ENCODE measurements at places on chromosomes 7 and 10.
A peak's percentile ranks its signal among the peaks of the same experiment; 100 is the strongest.

GRCh38 chr7:157540606-157541294 lies 203.9 kb downstream of the DNAJB6 start:
- no peak for DNase-seq

DNA sequence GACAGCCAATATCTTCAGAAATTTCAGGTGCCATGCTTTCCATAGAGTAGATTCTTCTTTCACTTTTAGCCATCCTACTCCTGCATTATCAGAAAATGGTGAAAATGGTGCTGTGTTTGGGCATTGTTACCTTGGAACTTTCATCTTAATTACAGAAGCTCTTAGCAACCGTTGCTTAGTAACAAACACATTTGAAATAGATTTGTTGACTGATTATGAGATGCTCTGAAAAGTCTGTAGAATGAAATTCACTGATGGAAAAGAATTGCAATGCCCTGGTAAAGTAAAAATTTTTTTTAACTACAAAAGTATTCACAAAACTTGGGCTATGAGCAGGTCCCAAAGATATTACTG lies 249.3 kb upstream of the NEBL start:
- DNase-seq, result no peak

DNA sequence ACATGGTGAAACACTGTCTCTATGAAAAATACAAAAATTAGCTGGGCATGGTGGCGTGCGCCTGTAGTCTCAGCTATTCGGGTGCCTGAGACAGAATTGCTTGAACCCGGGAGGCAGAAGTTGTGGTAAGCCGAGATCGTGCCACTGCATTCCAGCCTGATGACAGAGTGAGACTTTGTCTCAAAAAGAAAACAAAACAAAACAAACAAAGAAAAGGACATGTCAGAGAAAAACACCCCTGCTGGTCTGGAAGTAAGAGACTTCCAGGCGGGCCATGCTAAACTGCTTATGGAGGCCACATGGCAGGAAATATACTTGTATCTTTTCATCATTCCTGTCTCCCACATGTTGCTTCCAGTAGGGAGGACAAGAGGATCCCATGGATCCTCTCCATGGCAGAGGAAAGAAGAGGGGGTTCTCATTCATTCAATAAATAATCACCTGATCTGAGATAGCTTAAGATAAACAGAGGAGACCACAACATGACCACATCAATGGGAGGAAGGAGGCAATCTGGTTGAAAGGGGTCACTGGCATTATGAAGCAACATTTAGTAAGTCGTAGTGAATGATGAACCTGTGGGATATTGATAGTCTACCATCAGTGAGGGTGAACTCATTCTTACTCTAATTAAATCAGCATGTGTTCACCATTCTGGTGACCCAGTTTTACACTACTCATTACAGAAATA lies 60.5 kb upstream of the ZNF138 start:
- no peak for DNase-seq

DNA sequence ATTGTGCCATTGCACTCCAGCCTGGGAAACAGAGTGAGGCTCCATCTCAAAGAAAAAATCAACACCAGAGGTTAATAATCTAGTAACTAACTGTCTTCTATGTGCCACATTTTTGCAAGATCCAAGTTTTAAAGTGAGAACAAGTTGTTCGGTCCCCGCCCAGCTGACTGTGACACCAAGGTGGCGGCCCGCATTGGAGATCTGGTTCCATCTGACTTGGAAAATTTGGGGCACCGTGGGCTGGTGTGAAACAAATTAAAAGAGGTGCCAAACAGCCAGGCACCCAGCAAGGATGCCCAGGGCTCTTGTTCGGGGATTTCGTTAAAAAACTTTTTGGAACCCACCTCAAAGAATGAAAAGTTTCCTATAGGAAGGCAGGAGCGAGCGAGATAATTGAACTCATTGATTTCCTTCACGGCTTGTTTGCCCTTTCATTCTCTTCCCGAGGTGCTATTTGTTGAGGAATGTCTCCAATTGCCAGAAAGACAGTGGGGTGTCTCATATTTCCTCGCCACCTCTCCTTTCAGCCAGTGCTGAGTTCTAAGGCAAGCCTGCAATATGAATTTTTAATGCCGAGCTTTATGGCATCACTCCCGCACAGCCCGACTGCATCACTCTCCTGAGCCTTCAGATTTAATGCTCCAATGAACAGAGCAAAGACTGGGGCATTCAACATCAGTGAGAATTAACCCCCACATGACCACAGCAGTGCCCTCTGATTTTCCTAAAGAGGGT lies 156.9 kb upstream of the SH2B2 start:
- DNase-seq, result peak; percentile 21

DNA sequence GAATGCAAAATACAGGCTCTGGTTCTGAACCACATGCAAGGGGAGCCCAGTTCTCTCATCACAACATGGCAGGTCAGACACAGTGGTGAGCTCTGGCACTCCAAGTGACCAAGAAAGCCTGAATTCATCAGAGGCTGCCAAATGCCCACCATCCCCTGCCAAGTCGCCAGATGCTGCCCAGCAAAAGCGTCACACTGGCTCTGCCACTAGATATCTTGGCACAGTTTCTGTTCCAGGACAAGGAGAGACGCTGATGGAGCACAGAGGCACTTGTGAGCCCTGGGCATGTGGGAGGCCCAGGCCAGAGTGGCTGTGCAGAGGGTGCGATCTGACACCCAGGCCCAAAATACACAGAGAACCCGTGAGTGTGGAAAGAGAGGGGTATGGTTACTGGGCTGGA lies 57.8 kb downstream of the GAD2 start:
- no peak for DNase-seq

- no peak for DNase-seq
Observed at GRCh38 chr7:76023002-76023401, 24.8 kb downstream of the STYXL1 start.

- DNase-seq, result no peak
Observed at GRCh38 chr7:84812021-84812420, 374.8 kb downstream of the SEMA3D start.

- no peak for DNase-seq
Observed at GRCh38 chr10:8975535-8975934, 921.0 kb downstream of the GATA3 start.

DNA sequence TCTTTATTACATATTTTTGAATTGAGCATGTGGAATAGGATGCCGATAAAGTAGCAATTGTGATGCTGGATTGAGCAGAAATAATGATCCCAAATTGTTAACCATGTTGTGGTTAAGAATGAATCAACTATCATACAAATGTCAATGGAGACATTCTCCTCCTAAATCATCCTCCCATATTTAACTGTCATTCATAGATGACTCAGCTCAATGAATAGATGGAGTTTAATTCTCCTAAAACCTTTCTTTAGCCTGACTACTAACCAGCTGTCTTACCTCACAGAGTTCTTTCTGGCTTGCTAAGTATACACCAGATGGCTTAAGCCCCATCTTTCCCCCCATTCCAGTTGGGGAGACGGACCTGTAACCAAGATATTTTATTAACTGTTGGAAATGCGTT lies 23.4 kb upstream of the NPS start:
- DNase-seq, result no peak

- DNase-seq, result no peak
Observed at GRCh38 chr7:96708872-96709271, 774 bp downstream of the SEM1 start.

- no peak for DNase-seq
Observed at GRCh38 chr7:14850039-14850438, 52.5 kb downstream of the DGKB start.

DNA sequence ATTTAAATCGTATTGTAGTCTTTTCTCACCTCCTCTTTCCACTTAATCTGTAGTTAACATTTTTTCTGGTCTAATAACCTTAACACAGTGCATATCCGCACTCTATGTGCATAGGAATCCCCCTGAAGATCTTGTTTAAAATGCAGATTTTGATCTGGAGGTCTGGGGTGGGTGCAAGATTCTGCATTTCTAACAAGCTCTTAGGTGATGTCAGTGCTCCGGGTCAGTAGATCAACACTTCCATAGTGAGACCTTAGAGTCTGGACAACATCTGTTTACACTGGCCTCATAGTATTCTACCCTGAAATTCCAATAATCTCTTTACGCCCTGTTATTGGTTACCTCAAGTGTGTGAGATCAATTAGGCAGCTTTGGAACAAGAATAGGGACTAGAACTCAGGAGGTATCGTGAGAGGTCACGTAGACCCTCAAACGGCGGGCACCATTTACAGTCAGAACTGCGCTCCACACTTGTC lies 434 bp upstream of the PLEKHA8 start:
- DNase-seq, result no peak

DNA sequence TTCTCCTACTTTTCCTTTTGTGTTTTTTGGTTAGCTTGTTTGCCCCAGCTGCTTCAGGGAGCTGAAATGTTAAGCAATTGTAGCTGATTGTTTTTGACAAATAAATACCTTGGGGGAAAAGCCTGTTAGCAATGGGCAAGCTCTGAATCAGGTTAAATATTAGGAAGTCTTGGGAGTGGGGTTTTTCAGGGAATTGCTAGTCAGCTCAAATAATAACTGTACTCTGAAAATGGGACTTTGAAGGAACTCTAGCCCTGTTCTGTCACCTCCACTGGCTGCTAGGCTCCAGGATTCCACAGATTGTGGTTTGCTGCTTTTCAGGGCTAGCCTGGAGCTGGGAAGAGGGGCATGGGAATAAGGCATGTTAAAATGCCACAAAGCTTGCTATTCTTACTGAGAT lies 39.5 kb downstream of the ADK start:
- DNase-seq, result peak; percentile 51

- DNase-seq, result no peak
Observed at GRCh38 chr10:47311193-47311931, 10.9 kb upstream of the GDF2 start.

GRCh38 chr7:92415225-92415624 lies 32.1 kb upstream of the GATAD1 start:
- peak; percentile 7 for DNase-seq

GRCh38 chr10:103254538-103255325 lies 9.0 kb downstream of the RPEL1 start:
- DNase-seq, result no peak

DNA sequence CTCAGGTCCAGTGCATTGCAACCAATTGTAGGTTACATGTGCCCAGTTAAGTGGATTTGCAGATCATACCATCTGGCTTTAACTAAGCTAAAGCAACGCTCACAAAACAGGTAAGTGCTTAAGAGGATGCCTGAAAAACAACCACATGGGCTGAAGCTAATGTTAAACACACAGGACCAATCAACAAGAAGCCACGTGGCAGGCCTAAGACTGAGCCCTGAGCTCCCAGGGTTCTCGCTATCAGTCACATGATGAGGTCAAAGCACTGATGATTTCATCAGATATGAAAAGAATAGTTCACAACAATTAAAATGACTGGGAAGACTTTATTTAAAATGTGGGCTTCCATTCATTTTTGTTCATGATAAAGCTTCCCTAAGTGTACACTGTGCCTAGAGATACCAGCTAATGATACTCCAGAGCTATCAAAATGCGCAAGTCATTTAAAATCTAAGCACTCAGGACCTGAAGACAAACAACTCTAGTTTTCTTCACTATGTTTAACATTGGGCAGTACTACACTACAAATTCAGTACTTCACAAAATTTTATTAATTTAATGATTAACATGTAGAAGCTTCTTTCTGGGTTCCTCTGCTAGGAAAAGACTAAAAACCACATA lies 90.6 kb downstream of the PIP4K2A start:
- DNase-seq, result no peak

- DNase-seq, result no peak
Observed at GRCh38 chr7:101179713-101180112, 380 bp downstream of the NAT16 start.

GRCh38 chr10:102101152-102101551 lies 19.0 kb downstream of the LDB1 start:
- no peak for DNase-seq

- DNase-seq, result no peak
Observed at GRCh38 chr7:4742051-4742573, 33.3 kb upstream of the AP5Z1 start.

DNA sequence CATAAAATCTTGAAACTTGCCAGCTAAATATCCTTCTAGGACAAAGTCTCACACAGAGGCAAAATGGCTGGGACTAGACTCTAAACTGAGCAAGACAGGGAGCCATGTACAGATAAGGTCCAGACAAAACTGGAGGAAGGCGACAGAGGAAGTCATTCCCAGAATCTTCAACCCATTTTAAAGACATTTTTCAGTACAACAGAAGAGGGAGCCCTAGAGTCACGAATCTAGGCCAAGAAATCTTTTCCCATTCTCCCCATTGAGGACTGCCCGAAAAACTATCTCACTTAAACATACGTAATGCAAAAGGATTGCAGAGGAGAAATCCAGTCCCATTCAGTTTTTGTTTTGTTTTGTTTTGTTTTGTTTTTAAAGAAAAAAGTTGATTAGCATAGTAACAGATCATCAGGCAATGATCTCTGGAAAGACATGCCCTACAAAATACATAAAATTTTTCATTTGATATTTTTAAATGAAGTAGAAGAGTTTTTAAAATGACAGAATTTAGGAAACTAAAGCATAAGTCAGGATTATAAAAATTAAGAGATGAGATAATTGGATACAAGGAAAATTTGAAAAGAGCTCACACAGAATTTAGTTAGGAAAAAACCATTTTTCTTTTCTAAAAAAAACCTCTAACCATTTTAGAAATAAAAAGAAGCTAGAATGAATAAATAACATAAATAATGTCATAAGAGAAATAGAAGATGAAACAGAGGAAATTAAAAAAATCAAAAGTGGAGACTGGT lies 16.9 kb upstream of the PRF1 start:
- peak; percentile 24 for DNase-seq

GRCh38 chr10:95814011-95814727 lies 58.2 kb downstream of the ENTPD1 start:
- DNase-seq, result peak; percentile 86

DNA sequence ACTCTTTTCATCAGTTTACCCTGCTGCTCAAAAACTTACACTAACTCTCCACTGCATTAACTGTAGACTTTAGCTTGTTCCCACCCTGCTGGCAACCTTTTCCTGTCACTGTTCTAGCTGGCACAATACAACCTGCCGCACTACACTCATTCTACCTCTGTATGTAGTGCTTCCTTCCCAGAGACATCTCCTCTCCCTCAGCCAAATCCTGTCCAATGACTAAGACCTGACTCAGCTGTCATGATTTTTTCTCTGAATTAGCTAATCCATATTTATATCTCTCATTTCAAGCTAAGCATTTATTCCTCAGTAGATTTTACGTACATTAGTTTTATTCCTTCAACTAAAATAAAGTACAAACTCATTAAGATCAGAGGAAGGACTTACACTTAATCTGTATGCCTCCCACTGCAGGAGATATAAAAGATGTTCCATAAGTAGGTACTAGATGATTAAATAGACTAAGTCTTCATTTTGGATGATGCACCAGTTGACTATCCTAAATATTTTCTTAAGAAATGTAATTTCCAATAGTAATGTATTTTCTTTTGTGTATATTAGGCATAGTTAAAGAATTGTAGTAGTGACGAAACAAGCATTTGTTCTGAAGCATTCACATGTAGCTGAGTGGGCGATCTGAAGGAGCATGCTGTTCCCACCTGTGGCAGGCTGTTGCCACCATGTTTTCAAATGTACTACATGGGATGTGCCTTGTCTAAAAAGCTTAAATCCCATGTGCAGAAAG lies 189.1 kb downstream of the SKAP2 start:
- peak; percentile 30 for DNase-seq
